ENCODE measurements at places on chromosomes 4 and X. TPM values are rescaled to one million over a fixed set of nuclear protein-coding genes. Genes with fewer than 3 reads are reported as not detected.

The FRMPD4 gene
- not detected for polyA plus RNA-seq

The VCX gene
- not detected for polyA plus RNA-seq

The FAM241A gene
- polyA plus RNA-seq, result 1.5 TPM

The LETM1 gene
- 9.2 TPM for polyA plus RNA-seq

The CLRN2 gene
- not detected for polyA plus RNA-seq

The PPP3CA gene
- polyA plus RNA-seq, result 77.5 TPM

The ENPEP gene
- not detected for polyA plus RNA-seq

The PAGE4 gene
- polyA plus RNA-seq, result not detected

The SLC10A7 gene
- polyA plus RNA-seq, result 13.6 TPM

The SLC9A7 gene
- polyA plus RNA-seq, result 30.2 TPM

The EIF4E gene
- polyA plus RNA-seq, result 111 TPM

The GABRE gene
- polyA plus RNA-seq, result not detected

The SGMS2 gene
- not detected for polyA plus RNA-seq

The TASL gene
- polyA plus RNA-seq, result 39.8 TPM

The PNMA3 gene
- not detected for polyA plus RNA-seq

The GLOD5 gene
- polyA plus RNA-seq, result not detected

The IRAK1 gene
- 85.5 TPM for polyA plus RNA-seq

The BTK gene
- polyA plus RNA-seq, result 142 TPM

The RHOXF2B gene
- polyA plus RNA-seq, result not detected

The FGD1 gene
- polyA plus RNA-seq, result 0.80 TPM

The GAR1 gene
- polyA plus RNA-seq, result 12.1 TPM

The FBXW7 gene
- polyA plus RNA-seq, result 43.7 TPM

The AFF2 gene
- 0.30 TPM for polyA plus RNA-seq

The MAGEC3 gene
- not detected for polyA plus RNA-seq

The TMPRSS11A gene
- polyA plus RNA-seq, result not detected

The SLIT2 gene
- not detected for polyA plus RNA-seq

The SLITRK2 gene
- not detected for polyA plus RNA-seq

The SPOCK3 gene
- not detected for polyA plus RNA-seq

The ITGB1BP2 gene
- polyA plus RNA-seq, result not detected

The XAGE1A gene
- not detected for polyA plus RNA-seq

The UGT2B10 gene
- polyA plus RNA-seq, result not detected

The TRPC5OS gene
- not detected for polyA plus RNA-seq

The BEND2 gene
- 0.28 TPM for polyA plus RNA-seq

The HELT gene
- polyA plus RNA-seq, result not detected

The MND1 gene
- 0.31 TPM for polyA plus RNA-seq

The MAOB gene
- polyA plus RNA-seq, result not detected

The GAB3 gene
- 2.4 TPM for polyA plus RNA-seq

The USP27X gene
- 0.43 TPM for polyA plus RNA-seq

The USP26 gene
- not detected for polyA plus RNA-seq

The SFRP2 gene
- polyA plus RNA-seq, result not detected

The NDNF gene
- not detected for polyA plus RNA-seq

The POU3F4 gene
- not detected for polyA plus RNA-seq

The H2AZ1 gene
- polyA plus RNA-seq, result 213 TPM

The MAGEB6B gene
- polyA plus RNA-seq, result not detected

The DCUN1D4 gene
- polyA plus RNA-seq, result 9.6 TPM

The CSN1S1 gene
- polyA plus RNA-seq, result not detected

The BGN gene
- not detected for polyA plus RNA-seq

The MMRN1 gene
- 5.5 TPM for polyA plus RNA-seq

The SYP gene
- polyA plus RNA-seq, result 0.15 TPM
